Body of pancreas (tissue), 4 donors: ENCODE measurements at places on chromosomes 1 and 21. TPM values are rescaled to one million over a fixed set of nuclear protein-coding genes. Genes with fewer than 3 reads are reported as not detected.

The TP73 gene
- 0.26 TPM for total RNA-seq

- peaks cover 18% of the 10 kb centered on the region for H3K4me1 ChIP-seq
- no peak overlapping the region for H3K4me3 ChIP-seq
- no peak overlapping the region for H3K27ac ChIP-seq
- H3K36me3 ChIP-seq = no peaks in the 10 kb centered on the region
- no peak for DNase-seq
Measured at GRCh38 chr1:27521861-27522431, 32.0 kb upstream of the WASF2 start.

- H3K27me3 ChIP-seq = no peaks in the 10 kb centered on the region
- no peak overlapping the region for H3K27ac ChIP-seq
- H3K4me1 ChIP-seq = no peaks in the 10 kb centered on the region
- H3K36me3 ChIP-seq = no peaks in the 10 kb centered on the region
Measured at GRCh38 chr1:168312718-168313604, 32.3 kb downstream of the TBX19 start.

DNA sequence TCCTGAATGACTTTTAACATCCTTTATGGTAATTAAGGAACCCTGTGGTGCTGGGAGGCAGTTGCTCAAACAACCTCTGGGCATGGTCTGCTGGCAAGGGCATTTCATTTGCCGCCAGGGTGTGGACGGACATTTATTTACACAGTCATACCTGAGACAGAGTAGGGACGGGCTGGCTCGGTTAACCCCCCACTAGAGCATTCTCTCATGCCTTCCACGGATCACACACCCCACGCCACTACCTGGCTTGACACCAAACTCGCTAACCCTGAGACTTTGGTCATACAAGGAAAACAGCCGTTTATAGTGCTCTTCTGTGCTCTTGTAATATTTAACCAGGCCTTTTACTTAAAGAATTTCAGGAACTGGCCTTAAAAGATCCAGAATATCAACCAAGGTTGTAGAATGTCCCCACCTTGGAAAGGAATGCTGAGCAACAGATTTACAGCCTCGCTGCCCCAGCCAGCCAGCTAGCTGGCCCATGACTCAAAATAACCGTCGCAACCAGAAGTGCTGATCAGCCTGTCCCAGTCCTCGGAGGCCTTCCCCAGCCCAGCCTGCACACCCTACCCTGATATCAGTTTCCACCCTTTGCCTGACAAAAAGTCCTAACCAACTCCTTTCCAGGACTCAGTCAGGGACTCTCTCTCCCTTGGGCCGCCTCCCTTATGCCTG, 6.5 kb upstream of the PDXK start:
- peak overlapping the region; percentile 82 for H3K27ac ChIP-seq
- peaks cover 16% of the 10 kb centered on the region for H3K4me1 ChIP-seq
- DNase-seq = peak; percentile 64

- H3K36me3 ChIP-seq = no peaks in the 10 kb centered on the region
- H3K27ac ChIP-seq = no peak overlapping the region
- H3K27me3 ChIP-seq = no peaks in the 10 kb centered on the region
- H3K4me1 ChIP-seq = no peaks in the 10 kb centered on the region
- H3K4me3 ChIP-seq = no peak overlapping the region
Measured at GRCh38 chr1:114820392-114820791, 34.3 kb upstream of the SYCP1 start.
